ENCODE measurements at places on chromosomes 7 and 10.

DNA sequence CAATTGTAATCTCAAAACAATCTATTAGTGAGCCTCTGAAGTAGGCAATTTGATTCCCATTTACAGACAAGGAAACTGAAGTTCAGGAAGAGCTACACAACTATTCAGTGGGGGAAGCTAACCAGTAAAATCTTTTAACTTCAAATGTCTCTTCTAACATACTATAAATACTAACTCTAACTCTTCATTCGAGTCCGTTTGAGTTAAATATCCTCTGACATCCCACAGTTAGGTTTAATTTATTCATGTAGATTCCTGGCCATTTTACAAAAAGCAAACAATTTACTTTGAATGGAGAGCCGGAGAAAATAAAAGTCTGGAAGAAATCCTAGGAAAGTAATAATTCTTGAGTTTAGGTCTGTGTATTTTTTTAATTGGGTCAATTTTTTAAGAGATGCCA, 64.7 kb downstream of the HYCC1 start:
- no peak for DNase-seq

DNA sequence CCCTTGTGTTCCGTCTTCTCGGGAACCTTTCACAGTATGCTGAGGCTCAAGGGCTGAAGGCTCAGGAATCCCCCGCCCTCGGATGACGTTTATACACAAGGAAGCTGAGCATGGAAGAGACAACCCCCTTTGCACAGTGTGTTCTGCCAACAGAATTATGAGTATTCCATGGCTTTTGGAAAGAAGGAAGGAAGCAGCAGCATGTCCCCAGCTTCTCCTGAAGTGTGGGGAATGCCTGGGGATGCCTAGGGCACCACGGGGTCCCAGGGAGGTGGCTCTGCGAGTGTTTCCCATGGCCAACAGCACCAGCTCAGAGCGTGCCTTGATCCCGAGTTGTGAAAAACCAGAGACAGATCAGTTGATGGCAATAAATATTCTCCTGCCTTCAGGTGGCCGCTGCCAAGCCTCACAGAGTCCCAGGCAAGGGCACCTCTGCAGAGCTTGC, 88.8 kb upstream of the DDC start:
- DNase-seq: no peak

GRCh38 chr7:91242097-91242844, 22.0 kb upstream of the FZD1 start:
- no peak for DNase-seq

- no peak for DNase-seq
Observed at GRCh38 chr10:24238519-24239247, 29.7 kb downstream of the KIAA1217 start.

DNA sequence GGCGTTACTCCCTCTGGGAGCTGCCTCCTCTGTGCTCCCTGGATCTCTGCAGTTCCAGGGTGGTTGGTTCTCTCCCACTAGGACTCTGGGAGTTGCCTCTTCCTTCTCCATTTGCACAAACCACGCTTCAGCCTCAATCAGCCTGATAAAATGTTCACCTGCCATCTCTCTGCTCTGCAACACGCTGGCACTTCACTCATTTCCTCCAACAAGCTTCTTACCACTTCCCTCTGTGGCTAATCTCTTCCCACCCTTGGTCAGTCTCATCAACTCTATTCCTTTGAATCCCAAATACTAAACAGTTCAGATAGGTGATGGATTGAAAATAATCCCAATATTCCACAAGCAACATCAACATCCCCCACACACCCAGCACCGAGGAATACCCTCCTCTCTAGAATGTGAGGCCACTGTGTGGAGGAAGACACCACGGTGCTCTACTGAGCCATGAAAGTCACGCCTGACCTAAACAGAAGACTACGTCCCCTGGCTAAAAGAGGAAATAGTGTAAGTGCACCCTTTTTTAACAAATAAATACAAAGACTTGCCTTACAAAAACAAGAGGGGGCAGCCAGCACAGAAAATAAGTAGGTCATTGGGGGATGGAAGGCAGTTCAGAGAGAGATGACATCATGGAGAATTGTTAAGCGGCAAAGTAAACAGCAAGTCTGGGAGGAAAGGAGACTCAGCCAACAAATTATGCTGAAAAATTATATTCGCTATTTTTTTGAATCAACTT, 1.9 kb upstream of the FAM170B start:
- no peak for DNase-seq

GRCh38 chr10:123165445-123166072, 11.4 kb downstream of the BUB3 start:
- DNase-seq: no peak

- DNase-seq: no peak
Observed at GRCh38 chr10:3622427-3622826, 162.6 kb downstream of the KLF6 start.

- no peak for DNase-seq
Observed at GRCh38 chr7:43937444-43937843, 11.2 kb downstream of the UBE2D4 start.

DNA sequence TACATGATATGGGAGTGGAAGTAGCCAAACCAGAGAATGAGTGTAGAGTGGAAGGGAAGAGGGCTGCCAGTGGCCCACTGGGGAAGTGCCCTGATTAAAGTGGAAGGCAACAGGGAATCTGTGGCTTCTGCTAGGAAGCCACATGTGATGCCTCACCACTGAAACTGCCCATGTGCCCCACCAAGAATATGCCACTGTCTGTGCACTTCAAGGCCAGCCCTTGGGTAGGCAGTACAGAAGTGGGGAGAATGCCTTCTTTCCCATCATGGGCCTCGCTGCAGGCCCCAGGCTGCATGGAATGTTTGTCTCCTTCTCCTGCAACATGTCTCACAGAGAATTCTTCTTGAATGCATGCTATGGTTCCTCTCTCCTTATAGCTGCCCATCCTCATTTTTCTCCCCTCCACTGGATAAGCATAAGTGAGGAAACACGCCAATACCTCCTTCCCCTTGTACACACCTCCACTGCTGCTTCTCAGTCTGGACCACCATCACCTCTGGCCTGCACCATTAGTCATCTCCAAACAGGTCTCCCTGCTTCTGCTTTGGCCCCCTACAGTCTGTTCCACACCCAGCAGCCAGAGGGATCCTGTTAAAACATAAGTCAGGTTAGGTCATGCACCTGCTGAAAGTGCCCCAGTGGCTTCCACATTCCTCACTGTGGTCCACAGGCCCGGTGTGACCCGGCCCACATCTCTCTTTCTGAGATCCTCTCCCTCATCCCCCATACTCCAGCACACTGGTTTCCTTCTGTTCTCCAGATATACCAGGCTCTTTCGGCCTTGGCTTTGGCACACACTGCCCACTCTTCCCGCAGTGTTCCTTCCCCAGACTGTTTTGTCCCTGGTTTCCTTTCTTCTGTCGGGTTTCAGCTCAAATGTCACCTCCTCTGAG, 37.1 kb downstream of the SNX10 start:
- no peak for DNase-seq

DNA sequence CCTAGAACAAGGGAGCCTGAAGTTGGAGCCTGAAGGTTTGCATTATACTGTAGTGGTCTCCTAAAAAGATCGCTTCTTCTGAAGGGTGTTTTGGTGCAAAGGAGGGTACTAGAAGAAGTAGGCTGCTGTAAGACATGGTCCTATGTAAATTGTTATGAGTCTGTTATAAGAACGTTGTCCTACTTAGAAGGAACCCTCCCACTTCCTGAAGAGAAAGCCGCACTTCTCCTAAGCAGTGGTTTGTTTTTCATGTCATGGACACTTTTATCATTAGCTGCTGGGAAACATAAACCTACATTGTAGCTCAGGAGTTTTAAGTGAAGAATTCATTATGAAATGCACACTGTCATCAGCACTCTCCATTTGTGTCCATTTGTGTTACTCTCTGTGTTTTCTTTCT, 129.1 kb upstream of the ITGB1 start:
- no peak for DNase-seq

GRCh38 chr10:72424561-72424960, 69.8 kb upstream of the DNAJB12 start:
- DNase-seq: no peak

DNA sequence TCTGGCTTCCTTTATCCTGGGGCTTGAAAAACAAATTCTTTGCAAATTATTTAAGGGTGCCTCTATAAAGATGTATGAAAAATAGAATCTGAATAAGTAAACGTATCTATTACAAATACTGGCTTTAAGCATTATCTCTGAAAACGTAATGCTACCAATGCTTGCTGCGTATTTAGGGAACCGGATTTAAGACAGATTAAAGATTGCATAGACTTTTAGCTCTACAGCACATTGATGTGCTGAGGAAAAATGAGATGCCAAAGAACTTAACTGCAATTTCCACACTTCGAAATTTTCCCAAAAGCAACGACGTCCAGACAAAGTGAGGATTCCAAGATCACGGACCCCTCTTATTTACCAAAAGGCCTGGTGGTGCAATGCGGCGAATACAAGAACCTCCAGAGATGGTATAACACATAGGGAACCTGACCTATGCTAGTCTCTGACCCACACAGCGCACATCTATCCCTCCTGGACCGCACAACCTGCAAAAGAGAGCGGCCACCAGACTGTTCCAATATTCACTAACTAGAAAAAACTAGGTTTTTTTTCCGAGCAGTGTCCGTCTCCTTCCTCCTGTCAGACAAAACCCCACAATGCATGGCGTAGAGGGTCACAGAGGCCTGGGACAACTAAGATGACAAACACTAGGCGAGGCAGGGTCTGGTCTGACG, 34.3 kb upstream of the PHF14 start:
- DNase-seq: no peak

DNA sequence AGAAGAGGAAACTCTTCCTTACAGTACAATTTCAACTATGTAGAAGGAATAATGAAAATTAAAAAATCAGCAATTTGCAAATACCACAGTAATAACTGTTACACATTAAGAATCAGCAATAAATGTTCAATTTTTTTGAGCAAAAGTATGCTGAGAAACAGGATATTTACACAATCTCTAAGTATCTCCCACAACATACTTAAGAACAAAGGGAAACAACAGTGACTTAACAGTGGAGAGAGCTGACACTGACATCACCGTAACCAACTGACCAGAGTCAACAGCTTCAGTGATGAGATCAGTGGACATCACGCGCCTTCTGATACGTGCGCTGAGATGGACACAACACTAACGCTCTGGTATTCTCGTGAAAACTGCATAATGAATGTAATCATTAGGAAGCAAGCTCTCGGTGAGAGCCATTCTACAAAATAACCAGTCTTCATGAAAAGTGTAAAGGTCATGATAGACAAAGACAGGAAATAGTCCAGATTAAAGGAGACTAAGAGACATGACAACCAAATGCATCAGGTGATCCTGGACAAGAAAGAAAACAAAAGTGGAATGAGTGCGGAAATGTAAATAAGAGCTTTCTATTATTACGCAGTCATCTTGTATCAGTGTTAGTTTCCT, 82.6 kb downstream of the PIP4K2A start:
- DNase-seq: peak; percentile 69

DNA sequence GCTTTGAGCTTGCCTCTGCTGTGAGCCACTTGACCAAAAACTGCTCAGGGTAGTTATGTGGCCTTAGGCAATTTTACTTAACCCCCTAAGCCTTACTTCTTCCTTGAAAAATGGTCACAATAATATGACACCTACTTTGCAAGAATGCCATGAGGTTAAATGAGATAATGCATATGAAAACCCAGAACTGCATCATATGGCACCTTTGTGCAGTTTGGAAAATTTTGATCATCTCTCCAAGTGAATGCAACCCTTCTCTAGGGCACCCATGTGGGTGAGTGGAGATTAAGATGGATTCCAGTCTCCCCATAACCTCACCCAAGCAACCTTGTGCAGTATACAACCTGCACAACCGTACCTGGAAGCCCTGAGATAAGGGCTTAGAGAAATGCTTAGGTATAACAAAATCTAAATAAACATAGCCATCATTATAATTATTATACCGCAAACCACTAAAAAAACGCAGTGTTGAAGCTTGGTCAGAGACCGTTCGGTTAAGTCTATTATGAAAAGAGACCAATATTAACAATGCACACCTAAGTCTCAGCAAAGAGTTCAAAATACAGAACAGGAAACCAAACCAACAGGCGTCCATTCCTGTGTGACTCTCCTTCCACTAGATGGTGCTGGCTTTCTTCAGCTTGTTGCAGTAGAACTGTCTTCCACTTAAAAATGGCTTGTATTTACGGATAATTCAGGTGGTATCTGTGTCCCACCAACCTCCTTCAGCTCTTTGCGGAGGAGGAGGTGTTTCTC, 21.0 kb upstream of the ASB15 start:
- no peak for DNase-seq

- no peak for DNase-seq
Observed at GRCh38 chr7:140010194-140010895, 52.4 kb downstream of the PARP12 start.

GRCh38 chr10:113067501-113067900, 117.5 kb downstream of the TCF7L2 start:
- DNase-seq: no peak

- DNase-seq: no peak
Observed at GRCh38 chr7:1857487-1858421, 187.7 kb downstream of the ELFN1 start.

- no peak for DNase-seq
Observed at GRCh38 chr7:144594580-144594979, 191.1 kb upstream of the NOBOX start.

DNA sequence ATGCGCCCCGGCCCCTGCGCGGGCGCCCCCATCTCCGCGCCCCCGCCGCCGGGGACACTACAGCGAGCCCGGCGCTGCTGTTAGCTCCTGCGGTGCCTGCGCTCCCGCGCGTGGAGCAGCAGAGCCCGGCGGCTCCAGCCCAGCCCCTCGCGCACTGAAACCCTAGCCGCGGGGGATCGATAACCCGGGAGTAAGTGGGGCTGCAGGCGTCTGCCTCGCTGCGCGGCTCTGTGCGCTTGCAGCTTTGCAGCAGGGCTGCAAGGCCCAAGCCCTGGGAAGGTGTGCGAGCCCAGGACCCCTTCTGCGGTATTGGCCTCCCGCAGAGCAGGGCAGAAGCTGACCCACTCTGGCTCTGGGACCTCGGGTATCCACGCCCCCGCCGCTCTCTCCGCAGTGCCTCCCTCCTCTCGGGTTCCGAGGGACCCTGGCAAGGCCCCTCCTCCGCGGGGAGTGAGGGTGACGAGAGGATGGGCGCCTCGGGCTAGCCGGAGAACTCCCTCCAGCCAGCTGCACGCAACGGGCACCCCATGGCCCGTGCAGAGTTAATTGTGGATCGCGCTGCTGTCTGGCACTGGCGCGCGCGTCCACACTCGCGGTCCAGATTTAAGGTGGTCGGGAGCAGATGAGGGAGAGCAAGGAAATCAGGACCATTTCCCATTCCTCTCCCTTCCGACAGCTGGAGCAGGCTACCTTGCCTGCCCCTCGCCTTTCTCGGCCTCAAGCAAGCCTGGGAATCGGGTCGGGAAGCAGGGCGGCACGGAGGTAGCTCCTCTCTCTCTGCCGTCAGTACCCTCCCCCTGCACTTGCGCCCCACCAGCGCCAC, 2.1 kb downstream of the SHH start:
- DNase-seq: no peak

- DNase-seq: no peak
Observed at GRCh38 chr10:83373671-83374070, 765.6 kb upstream of the GHITM start.

GRCh38 chr7:151688236-151688780, 168.6 kb upstream of the RHEB start:
- no peak for DNase-seq

Measured in nucleus accumbens (tissue), 56 donors.